ENCODE measurements at places on chromosomes 2 and 18.

GRCh38 chr2:166154685-166155338 is 27.0 kb upstream of the SCN1A start:
- H3K27me3 ChIP-seq, result no peaks in the 10 kb centered on the region
- H3K4me3 ChIP-seq, result no peak overlapping the region
- no peaks in the 10 kb centered on the region for H3K36me3 ChIP-seq
- no peak overlapping the region for H3K27ac ChIP-seq

GRCh38 chr2:152462120-152462519 is 127.1 kb downstream of the FMNL2 start:
- no peaks in the 10 kb centered on the region for H3K36me3 ChIP-seq
- no peaks in the 10 kb centered on the region for H3K27me3 ChIP-seq
- DNase-seq, result no peak
- H3K27ac ChIP-seq, result no peak overlapping the region

DNA sequence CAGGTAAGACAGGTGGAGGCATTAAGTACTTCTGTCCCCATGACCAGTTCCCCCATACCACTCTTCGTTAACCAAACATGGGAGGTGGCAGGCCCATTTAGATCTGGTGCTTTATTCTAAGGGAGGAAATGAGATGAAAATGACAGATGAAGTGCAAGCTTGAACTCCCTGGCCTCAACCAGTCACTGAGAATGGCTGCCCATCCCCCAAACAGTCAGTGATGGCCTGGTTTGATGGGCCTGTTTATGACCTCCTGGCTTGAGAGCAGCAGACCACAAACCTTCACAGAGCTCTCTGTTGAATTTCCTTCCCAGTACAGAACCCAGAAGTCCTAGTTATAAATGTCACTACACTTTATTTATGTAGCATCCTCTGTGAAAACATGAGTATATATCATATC is 31.1 kb downstream of the EPAS1 start:
- peak overlapping the region; percentile 100 for H3K27ac ChIP-seq
- peaks cover 54% of the 10 kb centered on the region for H3K4me1 ChIP-seq
- no peaks in the 10 kb centered on the region for H3K36me3 ChIP-seq

DNA sequence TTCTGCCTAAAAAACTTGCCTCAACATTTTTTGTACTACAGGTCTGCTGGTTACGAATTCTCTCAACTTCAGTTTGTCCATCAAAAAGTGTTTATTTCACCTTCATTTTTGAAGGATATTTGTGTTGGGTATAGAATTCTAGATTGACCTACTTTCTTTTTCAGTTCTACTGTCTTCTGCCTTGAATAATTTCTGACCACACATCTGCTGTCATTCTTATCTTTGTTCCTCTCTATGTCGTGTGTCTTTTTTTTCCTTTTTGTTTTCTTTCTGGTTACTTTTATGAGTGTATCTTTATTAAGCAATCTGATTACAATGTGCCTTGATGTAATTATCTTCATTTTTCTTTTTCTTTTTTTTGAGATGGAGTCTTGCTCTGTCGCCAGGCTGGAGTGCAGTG is 25.3 kb downstream of the ADCY3 start:
- no peak overlapping the region for H3K4me3 ChIP-seq
- H3K4me1 ChIP-seq, result no peaks in the 10 kb centered on the region
- H3K27ac ChIP-seq, result no peak overlapping the region
- H3K27me3 ChIP-seq, result no peaks in the 10 kb centered on the region

DNA sequence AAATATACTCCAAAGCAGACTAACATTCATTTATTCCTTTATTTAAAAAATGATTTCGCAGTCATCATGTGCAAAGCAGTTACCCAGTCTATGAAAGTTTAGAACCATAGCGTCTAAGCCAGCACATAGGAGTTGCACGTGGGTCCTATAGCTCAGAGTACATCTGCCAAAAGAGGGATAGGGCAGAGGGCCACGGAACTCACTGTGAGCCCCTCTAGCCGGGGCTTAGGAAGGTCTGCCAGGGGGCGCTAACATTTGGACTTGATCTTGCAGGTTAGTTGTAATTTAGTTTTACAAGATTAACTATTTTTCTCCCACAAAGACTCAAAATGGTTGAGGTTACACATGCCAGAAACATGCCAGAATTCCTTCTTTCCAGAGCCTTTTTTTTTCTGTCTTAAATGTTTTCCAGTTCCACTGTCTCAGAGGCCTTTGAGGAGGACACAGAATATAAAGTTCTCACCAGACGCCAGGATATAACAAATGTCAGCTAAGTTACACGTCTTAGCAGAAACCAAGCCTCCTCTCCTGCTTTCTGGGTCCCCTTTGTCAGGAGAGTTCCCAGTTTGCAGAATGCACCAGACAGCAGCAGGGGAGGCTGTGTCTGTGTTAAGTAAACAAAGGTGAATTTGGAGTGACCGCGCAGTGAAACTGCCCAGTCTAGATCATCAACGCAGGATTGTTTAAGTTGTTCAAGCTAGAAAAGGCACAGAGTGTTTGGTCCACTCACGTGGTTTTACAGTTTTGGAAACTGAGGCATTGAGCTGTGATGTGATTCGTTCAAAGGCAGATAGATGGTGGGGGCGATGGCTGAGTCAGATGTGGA is 292.0 kb downstream of the PRKCE start:
- H3K27me3 ChIP-seq, result no peaks in the 10 kb centered on the region
- H3K4me1 ChIP-seq, result peaks cover 41% of the 10 kb centered on the region
- H3K36me3 ChIP-seq, result no peaks in the 10 kb centered on the region
- DNase-seq, result no peak
- H3K4me3 ChIP-seq, result no peak overlapping the region

- H3K27ac ChIP-seq, result no peak overlapping the region
- peak; percentile 67 for DNase-seq
- no peaks in the 10 kb centered on the region for H3K36me3 ChIP-seq
- H3K27me3 ChIP-seq, result no peaks in the 10 kb centered on the region
- no peaks in the 10 kb centered on the region for H3K4me1 ChIP-seq
Observed at GRCh38 chr18:50398947-50399346, 24.1 kb downstream of the SKA1 start.

DNA sequence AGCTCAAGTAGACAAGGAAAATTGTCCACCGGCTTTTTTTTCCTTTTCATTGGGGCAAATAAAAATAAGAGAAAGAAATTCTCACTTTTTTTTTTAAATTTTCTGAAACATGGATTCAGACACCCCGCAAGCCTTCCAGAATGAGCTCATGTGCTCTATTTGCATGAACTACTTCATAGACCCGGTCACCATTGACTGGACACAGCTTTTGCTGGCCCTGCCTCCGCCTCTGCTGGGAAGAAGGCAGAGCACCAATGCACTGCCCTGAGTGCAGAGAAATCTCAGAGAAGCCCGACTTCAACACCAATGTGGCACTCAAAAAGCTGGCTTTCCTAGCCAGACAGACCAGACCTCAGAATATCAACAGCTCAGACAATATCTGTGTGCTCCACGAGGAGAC is 30.2 kb upstream of the TRIM43B start:
- no peaks in the 10 kb centered on the region for H3K4me1 ChIP-seq
- H3K4me3 ChIP-seq, result no peak overlapping the region
- no peak overlapping the region for H3K27ac ChIP-seq
- H3K27me3 ChIP-seq, result no peaks in the 10 kb centered on the region
- DNase-seq, result no peak

DNA sequence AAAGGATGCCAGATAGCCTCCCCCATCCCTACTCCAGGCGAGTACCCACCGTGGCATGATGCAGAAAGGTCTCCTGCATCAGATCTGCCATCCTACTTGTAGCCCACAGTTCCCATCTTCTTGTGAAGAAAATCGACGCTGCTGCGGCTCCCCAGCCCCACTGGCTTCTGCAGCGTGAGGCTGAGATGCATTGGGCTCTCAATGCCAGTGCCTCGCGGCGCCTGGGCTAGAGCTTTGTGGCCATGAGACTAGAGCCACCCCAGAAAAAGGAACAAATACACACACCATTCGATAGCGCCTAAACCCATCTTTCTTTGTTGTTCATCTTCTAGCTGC is 2.8 kb downstream of the NOL4 start:
- H3K36me3 ChIP-seq, result no peaks in the 10 kb centered on the region
- H3K27me3 ChIP-seq, result peaks cover 37% of the 10 kb centered on the region
- peak overlapping the region; percentile 58 for H3K4me3 ChIP-seq
- H3K27ac ChIP-seq, result no peak overlapping the region
- no peaks in the 10 kb centered on the region for H3K4me1 ChIP-seq
- peak; percentile 41 for DNase-seq

- H3K27me3 ChIP-seq, result no peaks in the 10 kb centered on the region
- no peaks in the 10 kb centered on the region for H3K36me3 ChIP-seq
Observed at GRCh38 chr2:873651-874580, 76.7 kb upstream of the SNTG2 start.

GRCh38 chr2:138942466-138942865 is 162.3 kb upstream of the NXPH2 start:
- H3K27me3 ChIP-seq, result peaks cover 13% of the 10 kb centered on the region
- no peak for DNase-seq
- H3K36me3 ChIP-seq, result no peaks in the 10 kb centered on the region
- H3K4me3 ChIP-seq, result no peak overlapping the region

- no peak for DNase-seq
- H3K4me1 ChIP-seq, result peaks cover 7% of the 10 kb centered on the region
- H3K4me3 ChIP-seq, result no peak overlapping the region
- H3K27me3 ChIP-seq, result no peaks in the 10 kb centered on the region
- H3K27ac ChIP-seq, result no peak overlapping the region
Observed at GRCh38 chr2:181517685-181518301, 60.6 kb downstream of the ITGA4 start.

DNA sequence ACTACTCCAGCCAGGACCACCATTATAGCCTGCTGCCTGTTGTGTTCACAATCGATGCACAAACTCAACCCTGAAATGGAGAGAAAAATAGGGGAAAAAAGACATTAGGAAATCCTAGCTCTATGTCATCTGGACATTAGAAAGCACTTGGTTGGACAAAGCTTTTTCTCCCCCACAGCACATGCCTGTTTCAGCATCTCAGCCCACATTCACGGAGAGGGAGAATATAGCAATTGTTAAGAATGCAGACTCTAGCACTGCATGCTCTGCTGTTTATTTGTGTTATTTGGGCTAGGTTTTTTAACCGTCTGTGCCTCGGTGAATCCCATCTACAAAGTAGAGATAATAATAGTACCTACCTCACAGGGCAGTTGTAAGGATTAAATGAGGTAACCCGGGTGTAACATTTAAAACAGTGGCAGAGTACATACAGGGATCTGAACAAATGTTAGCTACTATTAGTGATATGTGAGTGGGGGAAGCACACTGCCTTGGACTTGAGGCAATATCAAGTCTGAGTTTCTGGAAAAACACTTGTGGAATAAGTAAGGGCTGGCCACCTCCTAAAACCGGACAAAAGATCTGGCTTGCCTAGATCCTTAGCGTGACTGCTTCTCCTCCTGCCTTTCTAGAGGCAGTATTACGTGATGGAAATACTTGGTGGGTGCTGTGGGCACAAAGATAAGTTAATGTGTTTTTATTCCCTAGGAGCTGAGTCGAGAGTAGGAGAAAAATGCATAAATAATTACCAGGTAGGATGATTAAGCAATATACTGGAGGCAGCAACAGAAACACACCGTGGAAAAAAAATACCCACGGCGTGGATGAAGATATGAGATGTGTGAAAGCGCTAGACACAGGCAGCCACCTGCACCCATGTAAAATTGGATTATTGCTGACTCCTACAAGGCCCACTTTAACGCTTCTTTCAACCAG is 1.0 kb upstream of the PPP1CB start:
- H3K36me3 ChIP-seq, result no peaks in the 10 kb centered on the region
- no peaks in the 10 kb centered on the region for H3K27me3 ChIP-seq
- peak overlapping the region; percentile 91 for H3K27ac ChIP-seq
- H3K4me1 ChIP-seq, result peaks cover 20% of the 10 kb centered on the region
- DNase-seq, result peak; percentile 28
- peak overlapping the region; percentile 98 for H3K4me3 ChIP-seq

GRCh38 chr2:64459575-64459974 is 5.6 kb downstream of the LGALSL start:
- no peak for DNase-seq
- H3K4me3 ChIP-seq, result no peak overlapping the region
- H3K4me1 ChIP-seq, result peaks cover 7% of the 10 kb centered on the region
- peaks cover 16% of the 10 kb centered on the region for H3K36me3 ChIP-seq
- H3K27me3 ChIP-seq, result no peaks in the 10 kb centered on the region
